SJCRH30 (cell line): ENCODE measurements at places on chromosomes 4 and X. TPM values are rescaled to one million over a fixed set of nuclear protein-coding genes. Genes with fewer than 3 reads are reported as not detected.
A peak's percentile ranks its signal among the peaks of the same experiment; 100 is the strongest.

DNA sequence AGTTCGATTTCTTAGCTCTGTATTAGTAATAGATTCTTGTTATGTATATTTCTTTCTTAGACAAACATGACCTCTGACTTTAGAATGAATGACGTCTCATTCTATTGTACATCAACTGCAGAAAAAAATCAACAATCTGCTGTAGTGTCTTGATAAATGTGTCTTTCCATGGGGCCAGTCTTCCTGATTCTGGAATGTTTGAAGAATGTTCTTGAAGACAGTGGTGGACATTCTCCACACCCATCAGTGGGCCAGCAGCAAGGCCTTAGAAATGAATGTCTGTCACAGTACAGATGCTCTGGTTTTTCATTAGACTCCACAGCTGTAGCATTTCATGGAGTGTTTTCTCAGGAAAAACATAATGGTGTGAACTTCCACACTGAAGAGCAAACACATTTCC lies 63.2 kb upstream of the FAM47B start:
- no peaks in the 10 kb centered on the region for H3K36me3 ChIP-seq
- H3K27me3 ChIP-seq, result no peaks in the 10 kb centered on the region
- H3K4me1 ChIP-seq, result peaks cover 69% of the 10 kb centered on the region
- H3K27ac ChIP-seq, result peak overlapping the region; percentile 99

Gene FREM3
- not detected in 2 replicates for total RNA-seq

GRCh38 chr4:24248674-24249630 lies 335.4 kb downstream of the DHX15 start:
- no peak overlapping the region for H3K27ac ChIP-seq
- H3K4me1 ChIP-seq, result peaks cover 2% of the 10 kb centered on the region
- no peaks in the 10 kb centered on the region for H3K27me3 ChIP-seq
- H3K4me3 ChIP-seq, result no peak overlapping the region
- no peaks in the 10 kb centered on the region for H3K36me3 ChIP-seq

Gene SSX2B
- total RNA-seq, result not detected in 2 replicates

Gene TEX13C
- 0.02 TPM in 1 of 2 replicates, not detected in the other for total RNA-seq

- H3K4me1 ChIP-seq, result no peaks in the 10 kb centered on the region
- H3K4me3 ChIP-seq, result no peak overlapping the region
- no peak for DNase-seq
- no peaks in the 10 kb centered on the region for H3K27me3 ChIP-seq
- no peaks in the 10 kb centered on the region for H3K36me3 ChIP-seq
Measured at GRCh38 chrX:19303256-19303880, 40.4 kb upstream of the PDHA1 start.

DNA sequence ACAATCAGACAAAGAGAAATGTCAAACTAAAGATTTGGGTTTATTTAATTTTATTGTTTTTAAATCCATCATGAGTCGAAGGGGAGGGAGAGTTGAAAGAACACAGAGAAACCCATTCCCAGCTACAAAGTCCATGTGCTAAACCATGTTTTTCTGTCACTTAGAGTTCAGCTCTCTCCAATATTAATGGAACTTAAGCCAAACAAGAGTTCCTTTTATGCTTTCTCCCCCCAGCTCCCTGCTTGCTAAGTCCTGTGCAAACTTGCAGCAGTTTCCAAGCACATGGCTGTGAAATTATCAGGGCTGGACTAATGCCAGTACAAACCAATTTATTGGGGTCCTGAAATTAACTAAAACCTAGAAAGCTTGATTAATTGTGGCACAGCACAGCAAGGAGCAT lies 9.7 kb upstream of the CHRDL1 start:
- H3K27ac ChIP-seq, result no peak overlapping the region
- no peaks in the 10 kb centered on the region for H3K36me3 ChIP-seq
- no peaks in the 10 kb centered on the region for H3K27me3 ChIP-seq
- H3K4me1 ChIP-seq, result no peaks in the 10 kb centered on the region
- DNase-seq, result peak; percentile 33

GRCh38 chr4:123300222-123301039 lies 96.2 kb upstream of the SPRY1 start:
- peaks cover 22% of the 10 kb centered on the region for H3K4me1 ChIP-seq
- DNase-seq, result no peak
- H3K36me3 ChIP-seq, result no peaks in the 10 kb centered on the region
- H3K27ac ChIP-seq, result no peak overlapping the region

DNA sequence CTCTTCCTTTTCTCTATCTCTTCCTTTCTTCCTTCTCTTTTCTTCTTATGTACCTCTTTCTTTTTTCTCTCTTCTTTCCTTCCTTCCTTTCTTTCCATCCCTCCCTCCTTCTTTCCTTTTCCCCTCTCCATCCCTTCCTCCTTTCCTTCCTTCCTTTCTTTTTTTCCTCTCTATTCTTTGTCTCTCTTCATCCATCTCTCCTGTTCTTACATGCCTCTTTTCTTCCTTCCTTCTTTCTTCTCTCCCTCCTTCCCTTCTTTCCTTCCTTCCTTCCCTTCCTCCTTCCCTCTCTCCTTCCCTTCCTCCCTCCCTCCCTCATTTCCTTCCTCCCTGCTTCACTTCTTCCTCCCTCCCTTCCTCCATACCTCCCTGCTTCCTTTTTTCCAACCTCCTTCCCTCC lies 19.2 kb upstream of the XG start:
- no peak overlapping the region for H3K27ac ChIP-seq
- no peak for DNase-seq
- H3K4me3 ChIP-seq, result no peak overlapping the region
- no peaks in the 10 kb centered on the region for H3K4me1 ChIP-seq
- H3K27me3 ChIP-seq, result no peaks in the 10 kb centered on the region

Gene GPC4
- total RNA-seq, result 7.6 and 7.9 TPM in 2 replicates

DNA sequence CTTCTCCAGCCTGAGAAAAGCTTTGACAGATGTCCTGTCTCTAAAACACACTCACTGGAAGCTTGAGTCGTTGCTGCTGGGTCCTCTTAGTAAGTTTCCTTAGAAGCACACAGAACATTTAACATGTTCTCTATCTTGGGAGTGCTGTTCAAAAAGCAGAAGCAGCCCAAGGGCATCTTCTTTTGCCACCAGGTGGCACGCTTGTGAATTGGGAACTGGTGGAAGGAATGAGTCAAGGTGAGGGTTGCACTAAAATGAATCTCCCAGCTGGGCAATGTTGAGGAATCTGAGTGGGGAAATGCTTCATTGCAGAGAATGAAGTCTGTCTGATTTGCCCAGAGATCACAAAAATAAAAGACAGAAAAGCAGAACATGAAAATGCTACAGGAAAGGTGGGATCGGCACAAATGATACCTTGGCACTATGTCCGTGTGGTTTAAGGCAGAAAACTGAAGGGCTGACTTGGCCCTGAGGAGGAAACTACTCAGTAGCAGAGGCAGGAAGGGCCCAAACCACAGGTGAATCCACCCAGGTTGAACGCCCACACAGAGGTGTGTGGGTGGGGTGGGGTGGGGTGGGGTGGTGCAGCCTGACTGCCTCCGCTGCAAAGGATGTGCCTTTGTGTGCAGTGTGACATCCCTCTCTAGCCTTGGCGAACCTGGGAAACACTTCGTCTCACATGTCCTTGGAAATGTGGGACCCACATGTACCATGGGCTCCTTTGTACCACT lies 26.0 kb downstream of the KIT start:
- no peaks in the 10 kb centered on the region for H3K36me3 ChIP-seq
- H3K27me3 ChIP-seq, result no peaks in the 10 kb centered on the region; the same call in 1 of the 2 replicates
- H3K4me3 ChIP-seq, result no peak overlapping the region

Gene SMIM31
- total RNA-seq, result not detected in 2 replicates

Gene TBC1D8B
- 0.16 and 0.20 TPM in 2 replicates for total RNA-seq

- H3K27me3 ChIP-seq, result no peaks in the 10 kb centered on the region
- no peak overlapping the region for H3K4me3 ChIP-seq
- peak; percentile 6 for DNase-seq
- H3K36me3 ChIP-seq, result no peaks in the 10 kb centered on the region
- H3K4me1 ChIP-seq, result no peaks in the 10 kb centered on the region; the same call in 1 of the 2 replicates
Measured at GRCh38 chrX:107632346-107632745, 4.0 kb downstream of the PRPS1 start.

- no peaks in the 10 kb centered on the region for H3K36me3 ChIP-seq
- no peaks in the 10 kb centered on the region for H3K27me3 ChIP-seq
- no peak for DNase-seq
- no peak overlapping the region for H3K27ac ChIP-seq
Measured at GRCh38 chrX:28888416-28888815, 301.2 kb downstream of the IL1RAPL1 start.

DNA sequence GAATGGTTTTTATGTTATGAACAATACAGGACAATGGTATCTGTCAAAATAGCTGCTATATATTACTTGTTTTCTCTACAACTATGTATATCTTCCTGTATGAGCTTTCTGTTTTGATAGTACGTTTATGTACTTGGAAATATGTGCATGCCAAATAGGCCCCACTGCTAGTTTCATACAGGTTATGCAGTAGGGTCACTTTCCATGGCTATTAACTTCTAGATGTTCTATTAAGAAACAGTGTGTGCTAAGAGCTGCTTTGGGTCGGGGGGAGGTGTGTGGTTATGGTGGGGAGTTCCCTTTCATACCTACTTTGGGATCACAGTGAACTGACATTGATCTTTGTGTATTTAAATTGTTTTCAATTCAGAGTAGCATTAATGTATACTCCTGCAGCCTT lies 30.9 kb downstream of the RBPJ start:
- no peaks in the 10 kb centered on the region for H3K27me3 ChIP-seq
- no peaks in the 10 kb centered on the region for H3K4me1 ChIP-seq
- H3K27ac ChIP-seq, result no peak overlapping the region
- no peak for DNase-seq
- peaks cover 13% of the 10 kb centered on the region for H3K36me3 ChIP-seq
- no peak overlapping the region for H3K4me3 ChIP-seq

Gene GRIA3
- total RNA-seq, result not detected in 2 replicates

Gene C4orf54
- 8.8 and 10.1 TPM in 2 replicates for total RNA-seq

Gene MAGEC1
- 1.1 and 1.4 TPM in 2 replicates for total RNA-seq

Gene SPANXA2
- total RNA-seq, result not detected in 2 replicates

DNA sequence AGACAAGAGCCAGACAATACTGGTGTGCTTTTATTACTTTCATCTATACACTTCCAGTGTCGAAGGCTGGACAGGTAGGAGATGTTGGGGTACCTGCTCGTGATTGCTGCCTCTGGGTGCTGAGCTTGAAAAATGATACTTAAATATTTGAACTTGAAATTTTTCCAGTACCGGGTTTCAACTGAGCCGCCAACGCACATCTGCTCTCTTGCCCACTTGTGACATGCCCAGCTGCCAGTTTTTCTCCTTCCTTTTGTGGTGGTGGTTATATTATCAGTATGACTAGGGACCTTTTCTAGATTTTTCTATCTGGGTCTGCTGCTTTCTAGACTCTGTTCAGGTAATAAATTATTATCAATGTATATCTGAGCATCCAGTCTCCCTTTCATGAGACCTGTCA lies 3.4 kb downstream of the OGT start:
- peaks cover 34% of the 10 kb centered on the region for H3K36me3 ChIP-seq
- H3K4me1 ChIP-seq, result peaks cover 10% of the 10 kb centered on the region; the same call in 1 of the 2 replicates
- DNase-seq, result no peak
- H3K27ac ChIP-seq, result no peak overlapping the region
- H3K4me3 ChIP-seq, result no peak overlapping the region

Gene ENPEP
- total RNA-seq, result 0.56 and 1.2 TPM in 2 replicates

- H3K27me3 ChIP-seq, result no peaks in the 10 kb centered on the region
- H3K36me3 ChIP-seq, result no peaks in the 10 kb centered on the region
- no peak overlapping the region for H3K27ac ChIP-seq
- no peaks in the 10 kb centered on the region for H3K4me1 ChIP-seq
Measured at GRCh38 chrX:94053575-94053974, 379.6 kb downstream of the FAM133A start.

GRCh38 chr4:26860922-26861433 lies 337 bp downstream of the STIM2 start:
- H3K36me3 ChIP-seq, result no peaks in the 10 kb centered on the region
- DNase-seq, result peak; percentile 66
- peak overlapping the region; percentile 54; the same call in 1 of the 2 replicates for H3K27ac ChIP-seq
- H3K4me1 ChIP-seq, result peaks cover 15% of the 10 kb centered on the region

GRCh38 chr4:8378776-8379175 lies 61.7 kb downstream of the ACOX3 start:
- H3K4me1 ChIP-seq, result peaks cover 12% of the 10 kb centered on the region
- H3K27ac ChIP-seq, result no peak overlapping the region
- H3K4me3 ChIP-seq, result no peak overlapping the region
- H3K27me3 ChIP-seq, result no peaks in the 10 kb centered on the region
- H3K36me3 ChIP-seq, result no peaks in the 10 kb centered on the region; the same call in 1 of the 2 replicates

DNA sequence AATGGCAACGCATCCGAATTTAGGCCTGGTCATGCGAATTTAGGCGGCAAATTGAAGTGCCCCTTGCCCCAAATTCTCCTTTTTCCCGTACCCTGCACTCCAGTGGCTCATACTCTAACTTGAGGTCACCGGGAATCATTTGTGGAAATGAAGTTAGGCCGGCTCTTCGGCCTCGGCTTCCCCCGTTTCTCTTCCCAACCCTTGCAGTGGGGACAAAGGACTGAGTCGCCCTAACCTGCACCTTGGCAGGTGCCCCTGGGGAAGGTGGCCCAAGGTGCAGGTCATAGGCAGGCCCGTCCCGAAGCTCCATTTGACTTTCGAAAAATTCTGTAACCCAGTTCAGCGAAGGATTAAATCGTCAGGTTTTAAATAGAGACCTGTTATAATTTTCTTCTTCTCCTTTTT lies 811 bp downstream of the SRD5A3 start:
- H3K4me3 ChIP-seq, result peak overlapping the region; percentile 69
- DNase-seq, result no peak
- no peaks in the 10 kb centered on the region for H3K27me3 ChIP-seq
- H3K4me1 ChIP-seq, result peaks cover 8% of the 10 kb centered on the region
- H3K36me3 ChIP-seq, result no peaks in the 10 kb centered on the region
- peak overlapping the region; percentile 66; the same call in 1 of the 2 replicates for H3K27ac ChIP-seq

Gene RBMXL3
- not detected in 2 replicates for total RNA-seq

Gene YIPF6
- 34.2 and 42.9 TPM in 2 replicates for total RNA-seq

Gene CT83
- total RNA-seq, result not detected in 2 replicates

DNA sequence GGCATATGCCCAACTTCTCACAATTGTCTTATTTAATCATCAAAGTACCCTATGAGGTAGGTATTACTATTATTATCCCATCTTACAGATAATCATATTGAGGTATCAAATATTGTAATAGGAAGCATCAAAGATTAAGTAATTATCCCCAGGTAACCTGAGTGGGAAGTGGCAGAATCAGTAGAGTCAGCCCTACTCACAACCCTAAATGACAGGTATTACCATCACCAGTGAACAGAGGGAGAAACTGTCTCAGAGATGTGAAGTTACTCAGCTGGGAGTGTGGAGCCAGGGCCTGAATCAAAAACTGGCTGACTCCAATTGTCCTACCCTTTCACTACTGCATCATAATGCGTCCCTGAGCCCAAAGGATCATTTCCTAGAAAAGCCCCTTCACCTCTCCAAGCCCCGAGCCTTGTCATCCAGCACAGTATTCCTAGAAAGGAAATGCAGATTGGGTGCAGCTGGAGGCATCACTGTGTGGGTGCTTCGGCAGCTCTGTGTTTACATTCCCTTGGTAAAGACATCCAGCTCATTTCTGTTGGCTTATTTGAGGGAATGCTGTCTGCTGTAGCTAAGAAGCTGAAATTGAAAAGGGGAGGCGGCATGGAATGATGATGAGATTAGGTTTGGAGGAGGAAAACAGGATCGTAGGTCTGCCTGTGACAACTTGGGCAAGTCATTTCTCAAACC lies 72.8 kb downstream of the DHX15 start:
- H3K27me3 ChIP-seq, result no peaks in the 10 kb centered on the region
- no peak for DNase-seq
- no peak overlapping the region for H3K27ac ChIP-seq
- H3K4me1 ChIP-seq, result no peaks in the 10 kb centered on the region
- H3K4me3 ChIP-seq, result no peak overlapping the region
